ENCODE measurements at places on chromosomes 7 and 10. TPM values are rescaled to one million over a fixed set of nuclear protein-coding genes. Genes with fewer than 3 reads are reported as not detected.

DNA sequence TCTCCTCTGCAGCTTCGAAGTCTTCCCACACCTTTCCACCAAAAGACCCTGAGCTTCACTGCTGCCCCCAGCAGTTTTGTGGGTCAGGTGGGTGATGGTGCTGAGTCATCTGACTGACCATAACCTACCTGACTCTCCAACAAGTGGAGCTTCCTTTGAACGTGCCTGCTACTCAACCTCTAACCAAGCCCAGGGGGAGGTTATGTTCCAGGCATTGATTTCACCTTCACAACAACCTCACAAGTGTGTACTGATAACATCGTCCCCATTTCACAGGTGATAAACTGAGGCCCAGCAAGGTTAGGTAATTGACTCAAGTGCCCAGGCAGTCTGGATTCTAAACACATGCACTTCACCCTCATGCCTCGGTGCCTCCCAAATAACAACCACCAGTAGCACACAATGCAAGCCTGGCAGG lies 66.7 kb downstream of the DLG5 start:
- no peak overlapping the region for H3K27ac ChIP-seq
- H3K27me3 ChIP-seq, result no peaks in the 10 kb centered on the region
- no peak for DNase-seq
- no peak overlapping the region for H3K4me3 ChIP-seq
- no peaks in the 10 kb centered on the region for H3K4me1 ChIP-seq

DNA sequence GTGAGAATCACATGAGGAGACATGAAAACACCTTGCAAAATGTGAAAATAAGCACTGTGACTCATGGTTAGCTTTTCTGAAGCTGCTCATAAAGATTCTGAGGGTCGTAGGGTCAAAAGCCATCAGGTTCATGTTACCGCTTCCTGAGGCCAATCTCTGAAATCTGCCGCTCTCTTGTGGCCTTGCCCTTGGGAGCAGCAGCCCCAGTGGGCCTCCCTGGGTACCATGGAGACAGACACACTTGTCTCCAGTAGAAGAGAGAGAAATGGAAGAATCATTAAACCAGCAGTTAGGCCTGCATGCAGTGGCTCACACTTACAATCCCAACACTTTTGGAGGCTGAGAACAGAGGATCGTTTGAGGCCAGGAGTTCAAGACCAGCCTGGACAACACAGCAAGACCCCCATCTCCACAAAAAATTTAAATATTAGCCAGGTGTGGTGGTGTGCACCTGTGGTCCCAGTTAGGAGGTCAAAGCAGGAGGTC lies 42.8 kb downstream of the NIPSNAP2 start:
- peaks cover 4% of the 10 kb centered on the region for H3K36me3 ChIP-seq
- no peaks in the 10 kb centered on the region for H3K27me3 ChIP-seq
- H3K4me3 ChIP-seq, result no peak overlapping the region
- no peak for DNase-seq
- no peak overlapping the region for H3K27ac ChIP-seq
- H3K4me1 ChIP-seq, result no peaks in the 10 kb centered on the region

DNA sequence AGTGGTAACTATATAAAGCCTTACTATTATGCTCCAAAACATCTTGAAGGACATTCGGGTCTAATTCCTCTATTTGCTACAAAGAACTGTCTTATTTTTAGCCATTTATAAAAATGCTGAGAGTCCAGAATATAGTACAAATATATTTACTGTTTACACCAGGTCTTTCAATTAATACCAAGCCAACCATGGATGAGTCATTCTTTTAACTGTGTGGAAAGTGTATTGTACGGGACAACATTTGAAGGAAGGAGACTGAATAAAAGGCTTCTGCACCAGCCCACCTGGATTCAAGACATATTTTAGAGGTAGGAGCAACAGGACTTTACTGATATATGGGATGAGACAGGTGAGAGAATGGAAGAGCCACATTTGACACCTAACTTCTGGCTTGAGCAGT lies 35.4 kb downstream of the MASTL start:
- no peak for DNase-seq
- no peak overlapping the region for H3K4me3 ChIP-seq
- H3K36me3 ChIP-seq, result peaks cover 5% of the 10 kb centered on the region
- H3K27ac ChIP-seq, result no peak overlapping the region
- no peaks in the 10 kb centered on the region for H3K27me3 ChIP-seq

GRCh38 chr7:129471402-129471827 lies 30.9 kb upstream of the SMKR1 start:
- no peak for DNase-seq
- H3K4me3 ChIP-seq, result no peak overlapping the region
- H3K27me3 ChIP-seq, result no peaks in the 10 kb centered on the region
- H3K4me1 ChIP-seq, result no peaks in the 10 kb centered on the region
- no peak overlapping the region for H3K27ac ChIP-seq
- no peaks in the 10 kb centered on the region for H3K36me3 ChIP-seq

The AKR1C1 gene
- 103 TPM for total RNA-seq

- H3K4me3 ChIP-seq, result no peak overlapping the region
- DNase-seq, result no peak
- no peak overlapping the region for H3K27ac ChIP-seq
- peaks cover 4% of the 10 kb centered on the region for H3K36me3 ChIP-seq
- H3K27me3 ChIP-seq, result no peaks in the 10 kb centered on the region
Observed at GRCh38 chr10:20817116-20817515, 80.0 kb downstream of the NEBL start.

GRCh38 chr7:55164527-55164926 lies 145.7 kb downstream of the EGFR start:
- H3K4me1 ChIP-seq, result no peaks in the 10 kb centered on the region
- no peak for DNase-seq
- H3K36me3 ChIP-seq, result no peaks in the 10 kb centered on the region
- H3K4me3 ChIP-seq, result no peak overlapping the region
- H3K27ac ChIP-seq, result no peak overlapping the region

GRCh38 chr10:95350219-95350829 lies 59.5 kb upstream of the PDLIM1 start:
- H3K4me3 ChIP-seq, result no peak overlapping the region
- no peaks in the 10 kb centered on the region for H3K27me3 ChIP-seq
- H3K4me1 ChIP-seq, result peaks cover 18% of the 10 kb centered on the region
- peak overlapping the region; percentile 65 for H3K27ac ChIP-seq
- peaks cover 1% of the 10 kb centered on the region for H3K36me3 ChIP-seq
- DNase-seq, result peak; percentile 29

The OR2A42 gene
- total RNA-seq, result 0.09 TPM

DNA sequence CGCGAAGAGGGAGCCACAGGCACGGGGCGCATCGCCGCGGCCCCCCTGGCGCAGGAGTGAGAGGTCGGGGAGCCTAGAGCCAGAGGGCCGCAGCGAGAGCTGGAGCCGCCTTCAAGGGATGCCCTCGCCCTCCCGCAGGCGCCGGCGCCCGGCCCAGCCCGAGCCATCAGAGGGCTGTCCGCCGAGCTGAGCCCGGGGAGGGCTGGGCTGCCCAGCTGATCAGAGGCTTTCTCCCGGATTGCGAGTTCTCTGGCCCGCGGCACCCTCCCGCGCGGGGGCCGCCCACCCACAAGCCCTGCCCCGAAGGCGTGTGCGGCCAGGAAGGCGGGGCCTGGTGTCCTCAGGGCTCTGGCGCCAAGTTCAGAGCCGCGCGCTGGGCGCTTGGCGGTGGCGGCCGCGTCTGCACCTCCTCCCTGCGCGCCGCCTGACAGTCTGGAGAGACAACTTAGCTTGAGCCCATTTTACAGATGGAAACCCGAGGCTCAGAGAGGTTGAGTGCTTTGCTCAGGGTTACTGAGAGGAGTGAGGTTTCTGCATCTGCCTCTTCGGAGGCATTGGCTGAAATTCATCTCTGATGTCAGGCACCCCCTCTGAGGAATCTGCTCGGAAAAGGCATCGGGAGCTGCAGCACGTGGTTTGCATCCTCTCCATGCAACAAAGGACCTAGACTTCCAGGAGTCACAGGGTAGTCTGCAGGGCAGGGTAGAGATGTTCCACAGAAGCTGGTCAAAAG lies 3.8 kb upstream of the ANTXRL start:
- no peak overlapping the region for H3K4me3 ChIP-seq
- H3K27ac ChIP-seq, result no peak overlapping the region
- DNase-seq, result peak; percentile 88
- no peaks in the 10 kb centered on the region for H3K36me3 ChIP-seq

DNA sequence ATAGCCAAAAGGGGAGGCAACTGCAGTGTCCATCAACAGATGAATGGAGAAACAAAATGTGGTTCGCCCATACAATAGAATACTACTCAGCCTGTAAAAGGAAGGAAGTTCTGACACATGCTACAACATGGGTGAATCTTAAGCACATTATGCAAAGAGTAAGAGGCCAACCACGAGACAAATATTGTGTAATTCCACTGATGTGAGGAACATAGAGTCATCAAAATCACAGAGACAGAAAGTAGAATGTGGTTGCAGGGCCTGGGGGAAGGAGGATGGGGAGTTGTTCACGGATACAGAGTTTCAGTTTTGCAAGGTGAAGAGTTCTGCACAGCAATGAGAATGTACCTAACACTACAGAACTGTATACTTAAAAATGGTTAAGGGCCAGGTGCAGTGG lies 13.7 kb upstream of the C10orf71 start:
- no peaks in the 10 kb centered on the region for H3K27me3 ChIP-seq
- H3K4me1 ChIP-seq, result no peaks in the 10 kb centered on the region
- no peaks in the 10 kb centered on the region for H3K36me3 ChIP-seq
- no peak overlapping the region for H3K4me3 ChIP-seq
- DNase-seq, result peak; percentile 38

DNA sequence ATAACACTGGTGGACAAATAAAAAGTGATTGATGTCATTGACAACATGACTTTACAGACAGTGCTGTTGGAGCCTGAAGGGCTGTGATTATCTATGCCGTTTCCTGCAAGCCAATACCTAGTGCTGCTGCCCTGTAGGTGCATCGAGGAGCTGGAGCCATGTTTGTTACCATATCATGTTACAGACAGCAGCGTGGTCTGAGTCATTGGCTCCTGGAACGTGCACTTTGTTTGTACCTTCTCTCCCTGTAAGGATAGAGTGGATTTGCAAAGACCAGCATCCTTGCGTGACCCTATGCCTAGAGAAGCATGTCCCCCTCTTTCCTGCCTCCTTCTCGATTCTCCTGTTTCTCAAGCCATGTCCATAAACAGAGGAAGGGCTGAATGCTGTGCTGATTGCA lies 597.2 kb downstream of the TYW1 start:
- no peaks in the 10 kb centered on the region for H3K4me1 ChIP-seq
- H3K36me3 ChIP-seq, result no peaks in the 10 kb centered on the region
- no peaks in the 10 kb centered on the region for H3K27me3 ChIP-seq
- no peak overlapping the region for H3K4me3 ChIP-seq

The UPK3B gene
- 49.5 TPM for total RNA-seq

GRCh38 chr10:69577268-69578232 lies 4.3 kb upstream of the NEUROG3 start:
- H3K4me1 ChIP-seq, result peaks cover 23% of the 10 kb centered on the region
- DNase-seq, result no peak
- H3K27ac ChIP-seq, result no peak overlapping the region
- no peaks in the 10 kb centered on the region for H3K36me3 ChIP-seq
- H3K27me3 ChIP-seq, result peaks cover 38% of the 10 kb centered on the region

DNA sequence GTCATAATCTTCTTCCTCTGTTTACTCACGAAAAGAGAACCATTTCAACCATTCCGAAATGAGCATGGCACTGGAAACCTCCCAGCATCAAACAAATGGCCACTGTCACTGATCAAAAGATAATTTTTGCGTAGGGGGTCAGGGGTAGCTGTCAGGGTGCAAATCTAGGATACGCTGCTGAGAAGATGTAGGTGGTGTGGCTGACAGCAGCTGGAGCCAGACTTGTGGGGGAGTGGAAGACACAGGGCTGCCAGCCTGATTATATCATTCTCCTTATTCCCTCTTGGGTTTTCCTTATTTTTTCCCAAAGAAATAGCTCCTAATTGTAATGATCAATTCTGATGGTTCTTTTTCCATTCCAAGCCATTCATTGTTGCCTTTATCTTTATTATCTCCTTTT lies 266.1 kb downstream of the SORCS1 start:
- H3K4me1 ChIP-seq, result no peaks in the 10 kb centered on the region
- DNase-seq, result no peak
- H3K27ac ChIP-seq, result no peak overlapping the region
- H3K4me3 ChIP-seq, result no peak overlapping the region
- no peaks in the 10 kb centered on the region for H3K27me3 ChIP-seq

DNA sequence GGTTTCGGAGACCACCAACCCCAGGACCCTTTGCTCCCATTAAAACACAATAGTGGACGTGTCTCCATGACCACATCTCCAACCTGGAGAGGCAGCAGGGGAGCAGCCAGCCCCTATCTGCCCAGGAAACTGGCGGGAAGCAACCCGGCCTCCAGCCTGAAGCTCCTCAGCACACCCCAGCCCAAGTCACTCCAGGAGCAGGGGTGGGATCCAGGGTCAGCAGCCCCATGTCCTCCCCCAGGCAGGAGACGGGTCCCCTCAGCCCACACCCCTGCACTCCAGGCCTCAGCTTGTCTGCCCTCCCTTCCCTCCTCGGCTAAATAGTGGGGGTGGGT lies 601 bp downstream of the ADAM8 start:
- peaks cover 18% of the 10 kb centered on the region for H3K36me3 ChIP-seq
- H3K4me1 ChIP-seq, result peaks cover 16% of the 10 kb centered on the region
- H3K27me3 ChIP-seq, result no peaks in the 10 kb centered on the region
- H3K27ac ChIP-seq, result peak overlapping the region; percentile 88

GRCh38 chr10:74153123-74153522 lies 2.1 kb downstream of the ADK start:
- no peaks in the 10 kb centered on the region for H3K36me3 ChIP-seq
- DNase-seq, result no peak
- H3K4me3 ChIP-seq, result no peak overlapping the region
- H3K4me1 ChIP-seq, result peaks cover 26% of the 10 kb centered on the region
- H3K27ac ChIP-seq, result no peak overlapping the region

- H3K36me3 ChIP-seq, result no peaks in the 10 kb centered on the region
- no peak overlapping the region for H3K27ac ChIP-seq
- H3K4me1 ChIP-seq, result no peaks in the 10 kb centered on the region
- DNase-seq, result no peak
- no peak overlapping the region for H3K4me3 ChIP-seq
Observed at GRCh38 chr7:1302936-1303335, 70.3 kb downstream of the UNCX start.

The ARHGAP21 gene
- total RNA-seq, result 71.2 TPM

The GPR26 gene
- total RNA-seq, result not detected

The LAMB4 gene
- 0.79 TPM for total RNA-seq

The IFIT1B gene
- not detected for total RNA-seq

GRCh38 chr10:28082316-28082715 lies 83.4 kb upstream of the ODAD2 start:
- no peaks in the 10 kb centered on the region for H3K36me3 ChIP-seq
- H3K27me3 ChIP-seq, result no peaks in the 10 kb centered on the region
- H3K4me1 ChIP-seq, result no peaks in the 10 kb centered on the region

The SEMA3A gene
- total RNA-seq, result 4.0 TPM

- no peaks in the 10 kb centered on the region for H3K4me1 ChIP-seq
- no peak overlapping the region for H3K4me3 ChIP-seq
- H3K36me3 ChIP-seq, result no peaks in the 10 kb centered on the region
- no peak overlapping the region for H3K27ac ChIP-seq
- DNase-seq, result no peak
Observed at GRCh38 chr7:155405399-155406318, 52.3 kb upstream of the EN2 start.

The VGF gene
- 0.24 TPM for total RNA-seq

The MMD2 gene
- total RNA-seq, result not detected

- no peaks in the 10 kb centered on the region for H3K36me3 ChIP-seq
- no peaks in the 10 kb centered on the region for H3K27me3 ChIP-seq
- no peak for DNase-seq
- no peaks in the 10 kb centered on the region for H3K4me1 ChIP-seq
- H3K4me3 ChIP-seq, result no peak overlapping the region
Observed at GRCh38 chr7:8390262-8390626, 43.2 kb upstream of the NXPH1 start.
